Right renal pelvis (tissue), 4 donors: ENCODE measurements at places on chromosomes 7 and 10.

DNA sequence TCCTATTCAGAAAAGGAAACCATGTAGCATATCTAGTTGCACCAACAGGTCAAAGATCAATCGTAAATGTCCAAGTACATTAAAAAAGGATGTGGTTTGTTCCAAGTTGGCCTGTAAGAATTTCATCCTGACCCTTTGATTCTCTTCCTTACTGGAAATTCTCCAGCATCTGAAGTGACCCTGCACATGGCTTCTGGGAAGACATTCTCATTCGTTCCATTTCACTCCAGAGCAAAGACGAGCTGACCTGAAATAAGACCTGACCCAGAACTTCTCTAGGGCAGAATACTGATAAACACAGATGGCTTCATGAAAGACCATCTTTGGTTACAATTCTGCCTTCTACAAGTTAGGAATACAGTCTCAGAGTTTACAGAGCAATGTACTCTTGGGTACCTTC, 39.8 kb downstream of the ASB4 start:
- DNase-seq: no peak

DNA sequence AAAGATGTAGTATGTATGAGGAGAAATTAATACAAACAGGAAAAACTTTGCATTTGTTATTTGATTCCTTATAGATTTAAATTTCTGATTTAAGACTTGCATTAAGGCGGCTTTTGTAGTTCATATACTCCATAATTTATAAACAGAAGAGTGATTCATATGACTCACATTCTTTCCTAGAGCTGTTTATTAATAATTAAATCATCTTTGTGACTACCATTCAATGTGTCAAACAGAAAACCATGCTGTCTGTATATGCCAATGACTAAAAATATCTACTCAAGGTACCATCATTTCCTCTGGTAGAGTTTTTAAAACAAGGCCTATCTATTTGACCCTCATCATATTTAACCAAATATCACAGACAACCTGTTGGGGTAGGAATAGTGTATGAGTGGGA, 501.7 kb downstream of the PARD3 start:
- no peak for DNase-seq

- no peak for DNase-seq
Measured at GRCh38 chr7:106817098-106817497, 48.0 kb upstream of the PIK3CG start.

DNA sequence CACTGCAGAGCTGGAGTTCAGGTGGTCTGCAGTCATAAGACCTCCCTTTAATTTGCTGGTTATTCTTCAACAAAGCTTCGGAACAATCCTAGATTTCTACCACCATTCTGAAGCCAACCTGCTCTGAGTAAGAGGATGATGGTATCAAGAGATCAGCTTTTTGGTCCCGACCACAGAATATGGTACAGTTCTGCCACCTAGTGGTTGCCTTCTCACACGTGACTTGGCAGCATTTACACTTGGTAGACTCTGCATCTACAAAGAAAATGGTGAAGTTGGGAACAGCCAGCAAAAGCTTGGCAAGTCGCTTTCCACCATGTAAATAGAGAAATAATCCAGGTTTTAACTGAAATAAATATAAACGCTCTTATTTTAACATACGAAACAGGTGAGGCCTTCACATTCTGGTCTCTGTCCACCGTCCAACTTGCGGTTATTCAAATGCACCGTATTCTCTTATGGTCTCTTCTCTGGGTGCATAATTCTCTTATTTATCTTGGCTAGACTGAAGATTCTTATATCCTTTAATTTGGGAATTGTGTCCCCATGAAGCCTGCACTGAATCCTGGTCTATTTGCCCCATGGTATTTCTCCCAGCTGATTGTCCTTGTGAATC, 173.9 kb upstream of the GRM3 start:
- peak; percentile 58 for DNase-seq

DNA sequence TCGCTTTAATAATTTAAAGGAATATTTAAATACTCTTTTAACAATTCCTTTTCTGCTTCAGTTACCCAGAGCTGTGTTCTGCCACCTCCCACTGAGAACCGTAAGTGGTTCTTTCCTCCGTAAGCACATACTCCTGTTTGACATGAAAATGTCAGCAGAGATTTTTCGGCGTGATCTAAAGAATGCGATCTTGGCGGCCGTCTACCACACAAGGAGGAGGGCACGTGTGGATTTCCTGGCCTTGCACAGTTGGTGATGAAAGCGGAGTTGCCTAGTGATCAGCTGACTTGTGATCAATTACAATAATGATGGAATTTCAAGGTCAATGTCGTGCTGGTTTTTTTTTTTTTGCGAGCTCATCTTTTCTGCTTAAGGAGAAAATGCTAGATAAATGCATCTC, 35.6 kb upstream of the INSIG1 start:
- no peak for DNase-seq

GRCh38 chr7:17942231-17942630, 1.9 kb upstream of the SNX13 start:
- DNase-seq: no peak
